B cell (primary cell): ENCODE measurements at places on chromosomes 2 and 18. TPM values are rescaled to one million over a fixed set of nuclear protein-coding genes. Genes with fewer than 3 reads are reported as not detected.

Gene ITPRIPL1
- 4.2 and 4.8 TPM in 2 replicates for total RNA-seq

DNA sequence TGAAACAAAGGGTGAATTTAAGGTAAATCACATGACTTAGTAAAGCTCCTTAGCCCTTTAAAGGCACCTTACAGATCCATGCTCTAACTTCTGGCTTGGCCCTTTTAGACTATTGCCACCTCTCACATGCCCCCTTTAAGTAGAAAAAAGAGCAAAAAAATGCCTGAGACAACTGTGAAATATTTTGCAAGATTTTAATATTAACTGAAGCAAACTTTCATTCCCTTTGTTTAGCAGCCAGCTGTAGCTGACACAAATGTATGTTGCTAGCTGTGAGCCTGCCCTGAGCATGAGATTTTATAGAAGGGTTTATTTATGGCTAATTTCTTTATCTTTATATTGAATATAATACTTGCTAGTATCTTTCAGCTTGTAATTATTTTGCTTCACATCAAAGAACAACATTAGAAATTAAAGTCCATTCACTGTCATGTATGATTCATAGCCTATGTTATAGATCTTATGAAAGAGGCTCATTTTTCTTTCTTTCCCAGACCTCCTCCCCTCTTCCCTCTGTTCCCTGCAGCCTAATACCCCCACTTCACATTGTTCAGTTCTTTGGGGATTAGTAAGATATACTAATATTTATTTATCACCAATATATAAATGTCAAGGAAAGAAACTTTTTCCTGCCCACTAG, 637.2 kb upstream of the ZEB2 start:
- DNase-seq = no peak

Gene FAM161A
- 6.8 and 7.4 TPM in 2 replicates for total RNA-seq

DNA sequence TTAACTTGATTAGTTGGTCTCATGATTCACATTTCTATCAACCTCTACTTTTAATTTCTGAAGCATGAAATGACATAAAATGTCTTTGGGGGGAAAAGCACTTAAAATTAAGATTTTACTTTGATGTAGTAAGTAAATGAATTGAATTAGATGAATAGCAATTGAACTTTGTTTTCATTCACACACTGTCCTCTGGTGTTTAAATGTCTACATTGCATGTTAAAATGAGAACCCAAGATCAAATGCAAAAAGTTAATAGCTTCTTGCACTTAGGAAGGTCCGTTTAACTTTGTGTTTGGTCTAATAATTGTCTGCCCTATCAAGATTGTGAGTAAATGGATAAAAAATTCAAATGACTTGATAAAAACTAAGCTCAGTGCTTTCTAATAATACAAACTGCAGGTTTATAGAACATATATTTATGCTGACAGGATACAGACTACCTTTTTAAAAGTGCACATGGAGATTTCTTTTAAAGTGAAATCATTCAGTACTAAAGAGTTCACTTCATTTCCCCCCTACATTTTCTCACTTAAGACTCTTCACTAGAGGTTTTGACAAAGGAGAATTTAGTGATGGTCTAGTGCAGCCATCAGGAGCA, 156.2 kb upstream of the NABP1 start:
- peak; percentile 37 for DNase-seq

Gene SLC19A3
- total RNA-seq = not detected in 2 replicates

Gene UPP2
- total RNA-seq = not detected in 2 replicates

Gene RPL31
- 1,595 and 1,767 TPM in 2 replicates for total RNA-seq

- no peak for DNase-seq
These were observed 36.1 kb upstream of the TWIST2 start for GRCh38 chr2:238811759-238812158.

Gene PRKAG3
- not detected in 2 replicates for total RNA-seq

Gene C2orf81
- total RNA-seq = 8.6 and 9.1 TPM in 2 replicates

Gene FAM124B
- 0.34 TPM in 1 of 2 replicates, not detected in the other for total RNA-seq

DNA sequence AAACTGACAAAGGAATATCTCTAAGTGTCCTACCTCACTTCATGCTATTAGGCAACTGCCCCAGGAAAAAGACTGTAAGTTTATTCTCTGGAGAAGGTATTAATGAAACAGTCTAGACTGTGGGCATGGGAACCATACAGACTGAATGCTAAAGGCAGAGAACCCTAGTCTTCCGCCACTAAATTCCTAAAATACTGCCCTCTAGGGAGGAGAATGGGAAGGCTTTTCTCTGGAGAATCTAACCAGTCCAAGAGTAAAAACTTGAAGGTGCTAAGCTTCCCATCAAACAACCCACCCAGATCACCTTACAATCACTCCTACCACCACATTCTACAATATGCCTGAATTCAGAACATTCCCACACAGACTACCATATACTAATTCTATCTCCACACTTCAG, 3.4 kb downstream of the SRBD1 start:
- DNase-seq = no peak

Gene DSG3
- not detected in 2 replicates for total RNA-seq

Gene DTYMK
- 20.7 and 26.3 TPM in 2 replicates for total RNA-seq

GRCh38 chr2:37798315-37799005, 126.6 kb upstream of the RMDN2 start:
- peak; percentile 62 for DNase-seq

- DNase-seq = no peak
These were observed 44.4 kb downstream of the SPATS2L start for GRCh38 chr2:200350850-200351285.

GRCh38 chr2:121321476-121321875, 36.5 kb upstream of the TFCP2L1 start:
- DNase-seq = no peak

DNA sequence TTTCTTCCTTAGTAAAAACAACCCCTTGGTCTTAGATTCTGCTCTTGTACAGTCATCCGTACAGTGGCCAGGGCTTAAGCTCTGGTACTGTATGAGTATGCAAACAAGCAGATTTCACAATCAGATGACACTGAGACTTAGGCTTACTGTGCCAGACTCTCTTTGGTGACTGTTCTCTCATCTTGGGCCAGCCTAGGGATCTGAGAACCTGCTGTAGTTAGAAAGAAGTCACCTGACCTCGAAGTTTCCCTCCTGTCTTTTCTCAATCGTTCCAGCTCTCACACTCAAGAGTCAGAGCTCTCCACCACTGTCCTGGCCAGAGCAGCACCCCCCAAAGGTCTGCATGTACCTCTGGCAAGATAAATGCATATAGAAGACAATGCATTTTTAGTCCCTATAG, 63.2 kb downstream of the ZEB2 start:
- peak; percentile 51 for DNase-seq

GRCh38 chr18:75783566-75784281, 356.2 kb upstream of the SMIM21 start:
- no peak for DNase-seq

- DNase-seq = no peak
These were observed 145.0 kb downstream of the CLIP4 start for GRCh38 chr2:29260142-29260772.

DNA sequence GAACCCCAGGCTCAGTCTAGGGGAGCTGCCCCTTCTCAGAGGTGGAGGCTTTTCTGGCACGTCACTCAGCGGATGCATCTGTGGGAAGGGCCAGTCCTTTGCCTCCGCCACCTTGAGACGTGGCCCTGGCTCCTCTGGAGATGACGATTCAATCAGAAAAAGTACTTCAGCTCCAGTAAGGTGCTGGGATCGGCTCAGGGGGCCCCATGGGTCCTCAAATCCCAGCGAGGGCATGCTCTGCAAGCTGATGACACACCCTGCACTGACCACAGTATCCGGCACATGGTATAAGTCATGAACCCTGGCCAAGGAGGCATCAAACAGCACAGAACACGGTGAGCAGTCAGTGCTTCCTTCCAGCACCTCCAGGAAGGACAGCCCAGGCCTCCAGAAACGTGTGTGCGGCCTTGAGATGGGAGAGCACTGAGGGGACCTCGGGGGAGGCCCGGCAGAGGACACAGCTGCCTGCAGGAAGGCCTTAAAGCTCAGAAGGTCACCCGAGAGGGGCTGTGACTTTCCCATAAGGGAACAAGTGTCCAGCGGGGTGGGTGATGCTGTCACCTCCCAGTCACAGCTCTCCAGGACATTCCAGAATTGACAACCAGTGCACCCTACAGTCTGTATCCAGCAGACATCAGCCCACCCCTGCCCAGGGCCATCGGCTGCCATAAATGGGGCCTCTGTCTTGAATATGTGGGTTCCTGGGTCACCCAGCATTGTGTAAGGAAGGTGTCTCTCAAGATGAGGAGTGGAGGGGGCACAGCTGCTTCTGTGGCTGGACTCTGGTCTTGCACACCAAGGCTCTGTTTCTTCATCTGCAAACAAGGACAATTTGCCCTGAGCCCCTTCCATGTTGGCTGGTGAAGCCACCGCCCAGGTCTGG, 205.8 kb downstream of the NDUFA10 start:
- DNase-seq = no peak

Gene GREB1L
- not detected in 2 replicates for total RNA-seq

DNA sequence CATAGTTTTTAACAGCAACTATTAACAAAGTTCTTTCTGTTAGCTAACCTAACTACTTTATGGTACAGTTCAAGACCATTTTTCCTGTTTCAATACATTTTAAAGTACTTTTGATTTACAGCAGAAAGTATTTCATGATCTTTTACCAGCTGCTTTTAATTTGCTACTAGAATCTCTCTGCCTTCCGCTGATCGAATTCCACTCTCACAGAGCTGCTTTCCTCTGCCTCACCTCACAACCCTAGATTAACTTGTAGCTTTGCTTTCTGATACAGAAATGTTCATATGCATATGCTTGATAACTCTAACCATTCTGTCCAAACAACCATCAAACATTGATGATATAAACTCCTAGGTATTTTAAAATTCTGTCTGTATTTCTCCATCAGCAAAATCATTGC, 463.2 kb upstream of the ZEB2 start:
- DNase-seq = no peak

DNA sequence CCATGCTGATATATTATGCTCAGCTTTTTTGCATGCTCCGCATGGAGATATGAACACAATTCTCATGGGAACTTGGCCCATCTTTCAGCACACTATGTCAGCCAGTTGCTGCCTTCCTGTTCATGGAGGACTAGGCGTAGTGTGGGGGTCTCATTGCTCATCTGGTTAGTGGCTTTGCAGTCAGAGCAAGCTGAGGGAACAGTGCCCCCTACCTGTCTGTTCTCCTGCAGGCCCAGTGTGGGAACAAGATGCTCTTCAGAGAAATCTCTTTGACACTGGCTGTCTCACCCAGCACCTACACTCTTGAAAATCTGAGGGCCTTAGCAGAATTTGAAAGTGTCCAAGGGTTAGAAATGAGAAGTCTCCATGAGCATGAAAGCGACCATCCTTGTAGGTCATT, 47.1 kb downstream of the SPTBN1 start:
- peak; percentile 46 for DNase-seq

DNA sequence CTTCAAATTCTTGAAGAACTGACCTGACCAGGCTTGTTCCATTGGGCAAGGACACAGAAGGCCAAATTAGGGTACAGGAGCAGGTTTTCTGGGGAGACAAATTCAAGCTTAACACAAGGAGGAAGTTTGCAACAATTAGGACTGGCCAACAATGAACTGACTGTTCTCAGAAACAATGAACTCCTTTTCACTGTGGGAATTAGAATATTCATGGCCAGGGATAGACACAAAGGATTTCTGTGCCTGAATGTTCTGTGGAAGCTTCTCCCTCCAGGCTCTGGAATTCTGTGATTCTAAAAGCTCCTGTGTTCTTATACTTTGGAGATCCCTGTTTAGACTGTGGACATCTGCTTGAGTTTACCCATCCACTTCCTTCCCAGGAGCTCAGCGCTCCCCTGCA, 15.2 kb downstream of the SMYD1 start:
- no peak for DNase-seq

- no peak for DNase-seq
These were observed 15.5 kb downstream of the SH3BP4 start for GRCh38 chr2:234967201-234967869.

DNA sequence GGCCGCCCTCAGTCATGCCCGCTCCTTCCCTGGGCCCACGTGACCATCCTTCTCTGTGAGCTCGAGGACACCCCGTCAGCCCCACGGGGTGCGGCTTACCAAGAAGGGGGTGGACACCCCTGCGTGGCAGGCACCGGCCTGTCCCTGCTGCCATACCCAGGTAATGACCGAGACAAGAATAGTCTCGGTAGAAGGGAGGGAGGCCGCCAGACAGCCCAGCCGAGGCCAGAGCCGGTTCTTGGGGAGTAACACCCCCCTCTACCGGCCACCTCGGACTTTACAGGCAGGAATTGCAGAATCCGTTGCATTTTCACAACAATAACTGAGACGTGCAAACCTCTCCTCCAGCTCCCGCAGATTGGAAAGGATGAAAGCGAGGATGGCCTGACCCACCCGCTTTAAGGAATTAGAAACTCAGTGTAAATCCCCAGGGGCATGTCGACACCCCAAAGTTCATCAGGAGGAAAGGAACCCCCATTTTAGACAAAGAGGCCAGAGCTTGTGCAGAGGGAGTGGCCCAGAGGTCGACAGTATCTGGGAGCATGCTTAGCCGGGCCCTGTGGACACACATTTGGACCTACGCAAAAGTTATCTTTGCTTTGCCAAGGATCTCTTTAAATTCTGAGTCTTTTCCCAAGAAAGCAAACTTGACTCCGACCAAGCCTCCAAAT, 60.1 kb upstream of the GLI2 start:
- DNase-seq = peak; percentile 21

GRCh38 chr18:39627936-39628335, 2062.3 kb upstream of the CELF4 start:
- DNase-seq = no peak

Gene TGFBRAP1
- total RNA-seq = 21.7 and 25.0 TPM in 2 replicates

- DNase-seq = no peak
These were observed 241.7 kb upstream of the DOK6 start for GRCh38 chr18:69158944-69159343.

DNA sequence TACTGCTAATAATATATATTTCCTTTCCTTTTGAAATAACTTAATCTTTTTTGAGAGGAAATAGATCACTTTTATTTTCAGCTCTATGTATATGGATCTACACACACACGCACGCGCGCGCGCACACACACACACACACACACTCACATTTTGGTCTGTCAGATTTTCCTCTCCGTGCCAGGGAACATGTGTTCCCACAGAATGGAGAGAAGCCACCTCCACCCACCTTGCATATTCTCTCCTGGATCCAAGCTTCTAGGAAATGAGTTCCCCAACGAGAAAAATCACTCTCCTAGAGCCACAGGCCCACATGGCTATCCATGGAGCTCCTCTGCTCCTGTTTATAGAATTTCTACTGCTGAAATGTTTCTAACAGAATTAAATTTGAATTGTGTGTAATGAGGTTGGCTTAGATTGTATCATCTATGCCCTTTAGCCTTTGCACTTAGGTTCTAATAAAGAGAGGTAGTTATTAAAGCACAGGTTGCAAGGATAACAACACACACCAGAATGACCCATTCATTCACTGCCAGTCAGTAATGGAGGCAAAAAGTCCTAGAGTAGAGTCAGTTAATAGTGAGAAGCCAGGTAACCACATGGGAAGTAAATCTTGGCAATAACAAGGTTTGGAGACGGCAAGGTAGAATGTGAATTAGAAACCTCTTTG, 19.7 kb downstream of the IFIH1 start:
- no peak for DNase-seq

Gene LHCGR
- not detected in 2 replicates for total RNA-seq

DNA sequence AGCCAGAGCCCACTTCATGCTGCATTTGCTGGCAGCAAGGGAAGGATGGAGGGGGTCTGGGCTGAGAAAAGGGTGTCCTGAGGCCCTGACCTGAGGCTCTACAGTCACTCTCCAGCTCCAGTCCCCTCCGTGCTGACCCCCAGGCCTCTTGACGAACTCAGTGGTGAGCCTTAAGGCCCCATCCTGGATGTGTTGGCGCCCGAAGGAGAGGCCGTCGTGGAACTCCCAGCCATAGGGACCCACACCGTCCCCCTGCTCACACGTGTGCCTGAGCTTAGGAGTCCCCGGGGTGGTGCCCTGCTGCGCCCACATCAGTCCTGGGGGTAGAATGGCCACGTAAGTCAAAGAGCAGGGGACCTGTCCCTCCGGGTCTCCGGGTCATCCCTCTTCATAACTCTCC, 776 bp downstream of the MOGS start:
- DNase-seq = peak; percentile 9
